ENCODE measurements at places on chromosomes 5 and 9.

GRCh38 chr5:178505639-178506407, 84.4 kb downstream of the COL23A1 start:
- DNase-seq: no peak

DNA sequence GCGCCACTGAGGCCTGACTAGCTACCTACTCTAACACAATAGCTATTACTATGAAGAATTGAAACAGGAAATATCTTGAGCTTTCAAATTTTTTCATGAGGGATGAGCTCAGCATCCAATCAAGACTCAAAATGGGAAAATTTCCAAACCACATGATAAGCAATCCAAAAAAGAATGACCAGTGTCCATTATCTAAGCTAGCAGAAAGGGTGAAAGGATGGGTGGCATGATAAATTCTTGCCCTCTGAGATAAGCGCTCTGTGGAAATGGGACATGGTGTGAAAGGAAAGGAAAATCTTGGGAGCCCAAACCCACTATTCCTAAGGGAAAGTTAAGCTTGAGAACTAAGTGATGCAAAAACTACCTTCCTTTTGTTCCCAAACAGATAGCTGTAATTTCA, 170.2 kb upstream of the NREP start:
- no peak for DNase-seq

GRCh38 chr5:57478826-57479225, 3.8 kb downstream of the ACTBL2 start:
- no peak for DNase-seq

DNA sequence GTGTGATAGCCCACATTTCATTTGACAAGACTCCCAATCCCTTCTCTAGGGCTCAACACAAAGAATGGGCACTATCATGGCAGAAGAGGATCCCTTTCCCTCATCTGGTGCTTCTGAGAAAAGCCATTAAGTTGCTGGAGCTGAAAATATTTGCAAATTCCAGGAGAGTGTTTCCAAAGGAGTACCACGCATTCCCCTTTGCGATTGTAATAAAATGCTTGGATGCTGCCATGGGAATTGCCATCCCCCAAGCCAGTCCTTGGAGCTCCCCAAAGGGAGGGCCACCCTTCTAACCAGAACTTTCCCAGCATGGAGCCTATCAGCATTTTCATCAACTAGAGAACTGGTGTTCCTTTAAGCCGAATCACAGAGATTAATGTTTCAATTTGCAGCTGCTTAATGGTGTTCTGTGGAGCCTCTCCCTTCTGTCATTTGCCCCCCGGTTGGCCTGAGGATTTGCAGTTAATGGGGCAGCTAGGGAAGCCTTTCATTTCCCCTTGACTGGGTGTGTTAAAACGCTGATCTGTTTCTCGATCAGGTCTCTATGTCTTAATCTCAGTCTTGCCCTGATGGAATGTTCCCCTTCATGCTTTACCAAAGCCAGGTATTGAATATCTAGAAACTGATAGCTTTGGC, 133.0 kb downstream of the ENC1 start:
- no peak for DNase-seq

- no peak for DNase-seq
These were observed 7.6 kb downstream of the PTPA start for GRCh38 chr9:129118799-129119198.

- DNase-seq: no peak
These were observed 197.7 kb downstream of the TENT4A start for GRCh38 chr5:6910950-6911349.

DNA sequence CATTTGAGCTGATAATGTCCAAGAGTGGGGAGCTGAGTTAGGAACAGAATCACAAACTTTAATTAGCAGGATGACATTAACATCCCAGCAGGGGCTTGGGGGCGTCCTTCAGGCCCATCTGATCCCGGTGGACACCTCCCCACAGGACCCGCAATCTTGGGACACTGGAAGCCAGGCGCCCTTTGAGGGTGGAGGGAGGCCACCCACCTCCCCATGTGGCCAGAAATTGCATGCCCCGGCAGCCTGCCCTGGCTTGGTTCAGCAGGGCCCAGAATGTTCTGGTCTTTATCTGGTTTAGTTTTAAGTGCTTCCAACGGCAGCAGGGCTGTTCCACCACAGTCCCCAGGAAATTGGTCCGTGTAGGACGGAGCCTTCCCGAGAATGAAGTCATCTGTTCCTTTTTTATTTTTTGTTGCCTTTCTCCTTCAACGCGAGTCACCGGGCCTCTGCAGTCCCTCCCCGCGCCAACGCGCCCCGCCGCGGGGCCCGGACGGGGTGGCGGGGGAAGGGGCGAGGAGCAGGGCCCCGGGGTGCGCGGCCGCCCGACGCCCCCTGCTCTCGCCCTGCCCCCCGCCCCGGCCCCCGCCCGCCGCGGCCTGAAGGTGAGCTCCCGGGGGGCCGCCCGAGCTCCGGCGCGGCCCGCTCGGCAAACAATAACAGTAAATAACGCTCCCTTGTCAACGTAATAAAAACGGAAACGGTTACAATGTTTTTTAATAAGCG, 207.9 kb downstream of the C9orf50 start:
- DNase-seq: peak; percentile 54

DNA sequence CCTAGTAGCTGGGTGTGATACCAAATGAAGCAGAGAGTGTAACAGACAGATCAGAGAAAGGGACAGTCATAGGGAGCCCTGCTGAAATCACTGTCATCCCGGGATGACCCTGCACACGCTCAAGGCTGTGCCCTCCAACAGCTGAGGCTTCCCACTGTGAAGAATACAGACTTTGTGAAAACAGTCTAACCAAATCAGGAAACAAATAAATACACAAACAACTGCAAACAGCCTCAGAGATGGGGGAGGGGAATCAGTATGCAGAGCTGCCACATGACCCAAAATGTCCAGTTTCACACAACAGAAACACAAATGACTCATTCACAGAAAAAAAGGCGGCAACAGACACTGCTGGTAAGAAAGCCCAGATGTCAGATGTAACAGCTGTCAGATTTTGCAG, 101.9 kb downstream of the ADAMTS2 start:
- no peak for DNase-seq

DNA sequence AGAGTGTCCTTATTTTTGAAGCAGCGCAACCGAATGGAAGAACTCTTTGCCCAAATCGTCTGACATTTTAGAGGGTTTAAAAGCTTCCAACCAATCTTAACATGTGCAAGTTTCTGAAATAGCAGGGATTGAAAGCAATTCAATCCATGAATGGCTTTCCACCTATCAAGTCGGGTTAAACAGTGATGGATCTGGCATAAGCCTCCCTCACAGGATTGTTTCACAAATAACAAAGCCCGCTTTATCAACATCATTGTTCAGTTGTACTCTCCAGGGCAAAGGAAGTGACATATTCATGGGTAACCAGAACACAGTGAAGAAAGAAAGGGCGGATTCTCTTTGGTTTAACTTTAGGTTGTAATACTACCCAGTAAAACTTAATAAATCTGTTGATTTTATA, 497.3 kb downstream of the MTRR start:
- DNase-seq: no peak

DNA sequence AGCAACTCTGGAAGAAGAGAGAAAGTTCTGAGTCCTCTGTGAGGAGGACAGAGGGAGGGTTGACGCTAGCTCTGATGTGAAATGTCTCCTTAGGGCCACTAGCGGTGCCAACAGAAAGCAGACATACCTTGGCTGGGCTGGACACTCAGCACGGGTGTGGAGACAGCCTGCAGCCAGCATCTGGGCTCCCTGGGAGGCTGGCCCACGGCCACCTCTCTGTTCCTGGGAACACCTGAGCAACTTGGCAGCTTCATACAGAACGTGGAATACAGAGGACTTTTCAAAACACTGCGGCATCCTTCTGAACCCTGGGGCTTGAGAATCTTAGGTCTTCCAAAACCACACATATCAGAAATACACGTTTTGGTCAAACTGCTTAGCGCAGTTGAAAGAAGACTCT, 269.1 kb downstream of the FSTL4 start:
- no peak for DNase-seq

DNA sequence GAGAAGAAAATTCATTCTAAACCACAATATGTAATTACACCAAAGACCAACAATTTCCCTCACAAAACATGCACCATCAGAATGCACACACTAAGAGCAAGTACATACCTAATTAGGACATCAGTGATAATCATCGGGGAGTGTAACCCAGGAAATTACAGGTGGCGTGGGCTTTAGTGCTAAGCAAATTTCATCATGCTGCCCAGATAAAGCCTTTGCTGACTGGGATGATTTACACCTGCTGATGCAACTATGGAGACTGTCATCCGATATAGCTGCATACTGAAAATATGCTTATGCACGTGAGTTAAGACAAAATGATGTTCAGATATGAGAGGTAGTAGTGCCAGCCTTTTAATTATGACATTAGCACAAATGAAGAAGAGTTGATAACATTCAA, 123.2 kb downstream of the DCP2 start:
- DNase-seq: no peak

DNA sequence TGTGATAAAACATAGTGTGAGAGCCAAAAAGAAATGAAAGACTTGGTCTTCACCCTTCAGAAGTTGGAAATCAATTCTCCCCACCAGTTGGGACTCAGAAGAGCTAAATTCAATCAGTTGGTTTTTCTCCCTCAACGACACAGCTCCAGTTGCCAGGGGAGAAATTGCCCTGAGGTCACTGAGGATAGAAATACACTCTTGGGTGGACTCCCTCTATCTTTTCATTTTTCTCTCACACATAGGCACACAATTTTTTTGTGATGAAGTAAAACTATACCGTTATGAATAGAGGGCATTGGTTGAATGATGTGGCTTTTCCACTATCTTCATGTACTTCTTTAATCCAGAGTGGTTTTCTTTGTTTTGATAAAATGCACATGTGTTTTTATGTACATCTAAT, 80.2 kb downstream of the ZNF366 start:
- DNase-seq: no peak

DNA sequence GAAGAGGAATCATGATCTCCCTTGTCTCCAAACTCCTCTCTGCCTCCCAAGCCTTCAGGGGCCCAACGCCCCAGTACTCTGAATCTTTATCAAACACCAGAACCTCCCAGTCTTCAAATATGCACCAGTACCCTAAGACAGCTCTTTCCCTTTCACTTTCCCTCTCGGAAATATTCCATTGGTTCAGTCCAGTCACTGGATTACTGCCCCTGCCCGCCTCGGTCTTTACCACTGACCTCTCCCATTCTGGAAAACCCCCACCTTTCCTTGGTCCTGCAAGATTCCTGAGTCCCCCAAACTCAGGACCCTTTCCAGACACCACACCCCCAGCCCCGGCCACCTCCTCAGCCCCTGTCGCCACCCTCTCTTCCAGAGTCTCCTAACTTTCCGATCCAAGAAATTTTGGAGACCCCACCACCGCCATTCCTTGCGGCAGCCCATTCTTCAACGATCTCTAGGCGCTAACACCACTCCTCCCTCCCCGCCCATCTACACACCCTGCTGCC, 674 bp downstream of the C5orf15 start:
- DNase-seq: no peak

- no peak for DNase-seq
These were observed 13.3 kb upstream of the SPATA24 start for GRCh38 chr5:139417214-139417613.
